ENCODE measurements at places on chromosomes 11 and 22. TPM values are rescaled to one million over a fixed set of nuclear protein-coding genes. Genes with fewer than 3 reads are reported as not detected.

DNA sequence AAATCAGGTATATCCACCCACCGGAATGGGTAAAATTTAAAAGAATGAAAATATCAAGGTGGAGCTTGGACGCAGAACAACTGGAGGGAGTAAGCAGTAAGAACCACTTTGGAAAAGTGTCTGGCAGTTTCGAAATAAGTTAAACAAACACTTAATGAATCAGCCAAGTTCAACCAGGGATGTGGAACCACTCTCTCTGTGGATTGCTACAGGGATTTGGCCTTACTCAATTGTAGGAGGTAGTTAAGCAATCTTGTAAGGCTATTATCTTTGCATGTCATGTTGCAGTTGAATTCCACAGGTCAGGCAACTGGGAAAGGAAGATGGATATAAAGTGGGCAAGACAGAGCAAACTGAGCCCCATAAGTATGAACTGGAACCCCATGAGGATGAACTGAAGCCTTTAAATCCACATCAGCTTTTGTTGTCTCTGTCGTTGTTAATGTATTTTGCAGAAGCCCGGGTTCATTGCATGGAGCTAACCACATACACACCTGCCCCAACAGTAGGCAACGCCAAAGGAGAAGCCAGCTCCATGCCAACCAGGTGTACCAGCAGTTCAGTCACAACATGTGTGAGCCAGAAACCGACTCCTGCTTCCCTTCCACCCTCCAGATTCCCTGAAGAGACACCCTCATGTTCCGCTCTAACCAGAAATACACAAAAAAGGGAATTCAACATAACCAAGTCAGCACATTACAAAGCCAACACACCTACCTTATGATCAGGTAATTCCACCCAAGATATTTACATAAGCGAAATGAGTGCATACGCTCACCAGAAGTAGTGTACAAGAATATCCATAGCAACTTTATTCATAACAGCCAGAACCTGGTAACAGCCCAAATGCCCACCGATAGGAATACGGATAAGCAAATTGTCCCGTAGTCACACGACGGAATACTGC lies 8.0 kb upstream of the SLC43A3 start:
- H3K27ac ChIP-seq = no peak overlapping the region
- no peak overlapping the region for H3K4me3 ChIP-seq
- H3K27me3 ChIP-seq = peaks cover 4% of the 10 kb centered on the region
- H3K4me1 ChIP-seq = peaks cover 9% of the 10 kb centered on the region
- no peaks in the 10 kb centered on the region for H3K36me3 ChIP-seq
- DNase-seq = peak; percentile 50

DNA sequence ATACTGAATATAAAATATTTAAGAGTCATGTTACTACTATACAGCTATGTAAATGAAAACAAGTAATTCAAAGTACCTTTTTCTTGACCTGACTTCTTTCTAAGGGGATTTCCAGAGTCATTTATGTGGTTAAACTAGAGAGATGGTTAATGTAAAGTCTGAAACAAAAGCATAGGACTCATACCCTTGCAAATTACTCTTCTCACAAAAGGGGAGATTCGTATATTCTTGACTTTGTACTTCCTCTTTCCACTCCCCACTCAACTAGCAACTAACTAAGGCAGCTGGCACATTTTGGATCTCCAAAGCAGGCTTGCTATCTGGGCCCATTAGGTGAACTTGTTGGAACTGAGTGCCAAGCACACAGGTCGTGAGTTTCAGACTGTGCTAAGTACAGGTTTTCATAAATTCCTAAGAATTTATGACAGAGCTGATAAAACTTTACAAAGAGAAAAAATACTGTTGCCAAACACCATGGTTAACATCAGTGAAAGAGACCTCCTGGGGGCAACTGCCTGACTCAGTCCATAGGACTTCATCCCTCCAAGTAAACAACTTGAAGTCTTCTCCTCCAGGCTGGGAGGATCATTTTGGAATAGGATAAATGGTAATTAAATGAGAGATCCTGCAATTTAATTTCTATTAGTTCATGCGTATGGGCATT lies 77.0 kb upstream of the DDI1 start:
- no peak overlapping the region for H3K4me3 ChIP-seq
- no peaks in the 10 kb centered on the region for H3K36me3 ChIP-seq
- DNase-seq = no peak
- no peaks in the 10 kb centered on the region for H3K27me3 ChIP-seq

DNA sequence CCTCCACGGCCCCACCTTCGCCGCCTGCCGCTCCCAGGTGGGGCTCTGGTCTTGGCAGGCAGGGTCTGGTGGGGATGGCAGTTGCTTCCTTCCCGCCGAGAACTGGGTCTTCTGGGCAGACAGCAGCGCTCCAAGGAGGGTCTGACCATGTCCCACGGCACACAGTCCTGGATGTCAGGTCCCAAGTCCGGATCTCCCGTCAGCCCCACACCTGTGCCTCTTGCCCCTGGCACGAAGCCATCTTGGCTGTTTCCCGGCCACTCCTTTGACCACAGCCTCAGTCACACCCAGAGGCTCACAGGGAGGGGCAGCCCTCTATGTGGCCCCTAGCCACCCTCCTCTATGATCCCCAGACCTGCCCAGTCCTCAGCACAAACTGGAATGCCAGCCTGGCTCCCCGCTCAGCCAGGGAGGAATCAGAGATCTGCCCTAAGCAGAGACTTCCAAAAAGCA lies 14.3 kb downstream of the MUC5B start:
- DNase-seq = no peak
- H3K27me3 ChIP-seq = no peaks in the 10 kb centered on the region
- H3K27ac ChIP-seq = no peak overlapping the region
- no peaks in the 10 kb centered on the region for H3K4me1 ChIP-seq

DNA sequence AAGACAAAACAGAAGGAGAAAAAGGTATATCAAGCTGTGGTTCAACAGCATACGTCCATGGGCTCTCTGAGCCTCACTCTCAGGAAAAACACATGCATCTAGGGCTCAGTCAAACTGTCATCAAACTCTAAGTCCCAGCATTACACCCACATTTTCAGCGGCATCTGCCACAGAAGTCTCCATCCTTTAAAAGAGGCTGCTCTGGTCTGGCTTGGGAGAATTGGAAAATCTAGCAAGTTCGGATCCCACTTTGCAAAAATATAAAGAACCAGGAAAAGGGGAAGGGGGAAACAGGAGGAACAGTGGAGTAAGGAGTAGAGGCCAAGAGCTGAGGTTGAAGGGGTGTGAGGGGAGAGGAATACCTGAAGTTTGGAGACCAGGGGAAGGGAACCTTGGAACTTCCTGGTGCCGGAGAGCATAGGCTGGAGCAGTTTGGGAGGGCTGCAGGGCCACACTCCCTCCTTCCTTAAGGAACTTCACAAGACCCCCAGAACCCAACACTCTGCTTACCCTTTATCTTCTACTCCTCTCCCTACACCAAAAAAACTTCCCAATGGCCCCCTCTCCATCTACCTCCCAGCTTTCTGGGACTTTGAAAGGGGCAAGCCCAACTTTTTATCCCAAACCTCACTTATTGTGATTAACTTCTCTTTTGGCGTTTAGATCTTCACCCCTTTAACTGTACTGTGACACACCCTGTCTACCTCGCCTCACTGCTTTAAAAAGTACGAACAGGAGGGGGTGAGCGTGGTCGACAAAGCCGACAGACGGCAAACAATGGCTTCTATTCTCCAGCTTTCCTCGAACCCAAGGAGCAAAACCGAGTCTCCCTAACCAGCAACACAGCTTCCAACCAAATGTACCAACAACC lies 4.0 kb downstream of the PAX6 start:
- H3K27me3 ChIP-seq = peaks cover 98% of the 10 kb centered on the region
- H3K4me3 ChIP-seq = no peak overlapping the region
- H3K27ac ChIP-seq = no peak overlapping the region
- peaks cover 50% of the 10 kb centered on the region for H3K4me1 ChIP-seq

- no peak overlapping the region for H3K27ac ChIP-seq
- H3K4me3 ChIP-seq = no peak overlapping the region
- DNase-seq = no peak
- H3K4me1 ChIP-seq = no peaks in the 10 kb centered on the region
- no peaks in the 10 kb centered on the region for H3K36me3 ChIP-seq
Measured at GRCh38 chr22:34019190-34019845, 99.0 kb upstream of the LARGE1 start.

DNA sequence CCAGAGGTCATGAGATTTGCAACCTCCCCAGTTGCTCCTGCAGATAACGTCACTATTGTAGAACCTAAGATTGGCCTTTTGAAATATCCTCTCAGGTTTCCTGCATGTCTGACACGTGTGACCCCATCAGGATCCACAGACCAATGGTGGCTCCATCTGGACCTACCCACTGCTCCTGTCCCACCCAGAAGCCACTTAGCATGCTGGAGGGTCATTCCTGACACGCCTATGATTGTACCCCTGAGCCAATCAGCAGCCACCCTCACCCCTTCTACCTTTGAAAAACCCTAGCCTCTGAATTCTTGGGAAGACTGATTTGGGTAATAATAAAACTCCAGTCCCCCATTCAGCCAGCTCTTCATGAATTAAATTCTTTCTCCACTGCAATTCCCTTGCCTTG lies 20.1 kb upstream of the NARS2 start:
- no peak for DNase-seq
- H3K27me3 ChIP-seq = no peaks in the 10 kb centered on the region
- no peaks in the 10 kb centered on the region for H3K4me1 ChIP-seq
- H3K4me3 ChIP-seq = no peak overlapping the region
- no peak overlapping the region for H3K27ac ChIP-seq

Gene NOX4
- total RNA-seq = 3.1 TPM

Gene MS4A3
- 0.49 TPM for total RNA-seq

Gene MOGAT2
- total RNA-seq = not detected

- H3K4me3 ChIP-seq = no peak overlapping the region
- H3K4me1 ChIP-seq = no peaks in the 10 kb centered on the region
- no peaks in the 10 kb centered on the region for H3K36me3 ChIP-seq
- no peak for DNase-seq
- no peak overlapping the region for H3K27ac ChIP-seq
- H3K27me3 ChIP-seq = no peaks in the 10 kb centered on the region
Measured at GRCh38 chr11:107682171-107682570, 29.7 kb downstream of the SLN start.

Gene PDE2A
- 10.7 TPM for total RNA-seq

Gene YPEL1
- total RNA-seq = 18.8 TPM

Gene CEND1
- 0.04 TPM for total RNA-seq

- H3K4me1 ChIP-seq = peaks cover 12% of the 10 kb centered on the region
- no peak overlapping the region for H3K27ac ChIP-seq
- no peaks in the 10 kb centered on the region for H3K36me3 ChIP-seq
- DNase-seq = no peak
Measured at GRCh38 chr11:3927129-3927796, 71.8 kb downstream of the STIM1 start.

Gene UPK3A
- not detected for total RNA-seq

DNA sequence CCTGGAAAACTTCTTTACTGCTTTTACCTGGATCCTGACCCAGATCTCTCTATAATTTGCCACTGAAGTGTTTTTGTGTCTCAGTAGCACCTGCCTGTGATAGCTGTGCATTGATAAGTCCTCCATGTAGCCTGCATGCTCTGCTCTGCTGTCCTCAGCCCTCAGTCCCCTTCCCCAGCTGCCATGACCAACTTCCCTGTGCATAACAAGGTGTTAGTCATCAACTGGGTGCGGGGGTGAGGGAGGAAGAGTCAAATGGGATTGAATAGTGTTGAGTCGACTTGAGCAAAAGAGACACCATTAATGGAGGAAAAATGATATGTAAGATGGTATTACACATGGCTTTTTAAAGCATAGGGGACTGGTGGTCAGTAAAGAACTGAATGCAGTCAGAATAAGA lies 92.2 kb upstream of the PLET1 start:
- no peaks in the 10 kb centered on the region for H3K36me3 ChIP-seq
- H3K27me3 ChIP-seq = no peaks in the 10 kb centered on the region
- no peak for DNase-seq

Gene NPTXR
- total RNA-seq = 2.2 TPM

- DNase-seq = peak; percentile 19
- H3K27ac ChIP-seq = peak overlapping the region; percentile 100
- H3K36me3 ChIP-seq = peaks cover 16% of the 10 kb centered on the region
Measured at GRCh38 chr11:83159902-83160865, 3.3 kb downstream of the PCF11 start.

GRCh38 chr11:125743681-125744080 lies 2.4 kb upstream of the PATE1 start:
- H3K4me3 ChIP-seq = no peak overlapping the region
- H3K27me3 ChIP-seq = no peaks in the 10 kb centered on the region
- H3K36me3 ChIP-seq = no peaks in the 10 kb centered on the region
- H3K27ac ChIP-seq = no peak overlapping the region
- H3K4me1 ChIP-seq = no peaks in the 10 kb centered on the region
- DNase-seq = no peak

- no peak overlapping the region for H3K4me3 ChIP-seq
- H3K36me3 ChIP-seq = peaks cover 49% of the 10 kb centered on the region
- H3K4me1 ChIP-seq = peaks cover 80% of the 10 kb centered on the region
- peak overlapping the region; percentile 98 for H3K27ac ChIP-seq
Measured at GRCh38 chr22:29146091-29146560, 59.6 kb upstream of the EMID1 start.

Gene PANX2
- total RNA-seq = 0.13 TPM

DNA sequence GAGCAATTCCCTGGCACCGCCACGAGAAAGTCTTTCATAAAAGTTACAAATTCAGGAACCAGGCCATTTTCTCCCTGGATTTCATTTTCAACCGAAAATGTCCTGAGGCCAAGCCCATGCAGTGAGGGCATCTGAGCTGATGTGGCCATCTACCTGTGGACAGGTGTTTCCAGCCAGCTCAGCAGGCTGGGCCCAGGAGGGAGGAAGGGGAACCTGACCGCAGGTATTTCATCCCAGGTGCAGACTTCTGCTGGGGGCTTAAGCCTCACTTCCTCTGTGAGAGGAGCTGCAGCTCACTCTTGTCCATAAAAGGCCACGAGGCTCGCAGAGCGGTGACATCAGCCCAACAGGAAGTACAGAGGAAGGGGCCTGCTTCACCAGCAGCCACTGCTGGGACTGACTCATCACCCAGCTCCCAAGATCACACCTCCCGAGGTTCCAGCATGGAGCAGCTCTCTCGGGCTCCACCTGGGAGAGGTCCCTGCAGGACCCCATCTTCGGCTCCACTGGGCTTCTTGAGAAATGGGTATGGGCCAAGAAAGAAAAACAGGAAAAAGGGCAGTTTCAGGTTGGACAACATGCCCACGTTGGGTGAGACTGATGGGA lies 56.4 kb downstream of the MYH9 start:
- no peak overlapping the region for H3K4me3 ChIP-seq
- no peaks in the 10 kb centered on the region for H3K27me3 ChIP-seq

DNA sequence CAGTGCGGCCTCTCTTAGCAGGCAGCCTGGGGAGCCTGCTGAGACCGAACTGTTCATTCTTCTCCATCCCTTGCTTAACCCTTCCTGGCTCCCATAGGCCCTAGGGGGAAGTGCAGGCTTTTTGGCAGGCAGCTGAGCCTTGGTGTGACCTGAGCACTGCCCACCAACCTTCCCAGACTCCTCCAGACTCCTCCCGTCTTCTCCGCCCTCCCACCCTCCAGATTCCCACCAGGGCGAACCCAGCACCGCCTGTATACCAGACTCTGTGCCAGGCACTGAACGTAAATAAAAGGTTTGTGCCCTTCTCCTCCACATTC lies 7.9 kb downstream of the RELT start:
- peak overlapping the region; percentile 7 for H3K27ac ChIP-seq
- H3K4me1 ChIP-seq = peaks cover 97% of the 10 kb centered on the region
- no peaks in the 10 kb centered on the region for H3K36me3 ChIP-seq

Measured in muscle of leg (tissue), 16 donors.